ENCODE measurements at places on chromosomes 3 and 15.
A peak's percentile ranks its signal among the peaks of the same experiment; 100 is the strongest.

GRCh38 chr15:69478259-69478781 lies 25.7 kb downstream of the RPLP1 start:
- DNase-seq, result peak; percentile 45

DNA sequence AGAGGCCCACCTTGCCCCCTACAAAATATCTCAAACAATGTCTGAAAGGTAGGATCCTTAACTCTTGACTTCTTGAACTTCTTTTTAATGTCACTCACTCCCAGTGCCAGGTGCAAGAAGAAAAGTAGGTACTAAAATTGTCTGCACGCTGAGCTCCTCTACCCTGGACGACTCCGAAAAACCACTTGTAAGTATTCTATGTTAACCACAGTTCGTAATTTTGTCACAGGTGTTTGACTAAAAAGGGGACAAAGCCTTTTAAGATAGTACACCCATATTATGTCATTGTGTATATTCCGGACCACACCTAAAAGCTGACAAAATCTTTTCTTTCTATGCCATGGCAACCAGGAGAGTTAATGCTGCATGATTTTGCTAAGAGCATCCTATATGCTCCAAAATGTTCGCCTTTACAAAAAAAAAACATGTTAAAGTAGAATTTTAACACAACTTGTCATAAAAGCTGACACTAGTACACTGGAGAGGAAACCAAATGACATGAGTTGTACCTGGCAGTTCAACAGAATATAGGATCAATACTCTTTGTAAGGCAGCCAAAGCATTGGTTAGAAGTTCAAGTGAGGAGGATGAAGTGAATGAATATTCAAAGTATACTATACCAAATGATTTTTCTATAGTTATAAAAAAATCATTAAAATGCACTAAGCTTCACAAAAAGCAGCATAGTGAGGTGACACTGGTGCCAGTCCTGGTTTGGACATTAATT lies 210.5 kb downstream of the FOXP1 start:
- no peak for DNase-seq

DNA sequence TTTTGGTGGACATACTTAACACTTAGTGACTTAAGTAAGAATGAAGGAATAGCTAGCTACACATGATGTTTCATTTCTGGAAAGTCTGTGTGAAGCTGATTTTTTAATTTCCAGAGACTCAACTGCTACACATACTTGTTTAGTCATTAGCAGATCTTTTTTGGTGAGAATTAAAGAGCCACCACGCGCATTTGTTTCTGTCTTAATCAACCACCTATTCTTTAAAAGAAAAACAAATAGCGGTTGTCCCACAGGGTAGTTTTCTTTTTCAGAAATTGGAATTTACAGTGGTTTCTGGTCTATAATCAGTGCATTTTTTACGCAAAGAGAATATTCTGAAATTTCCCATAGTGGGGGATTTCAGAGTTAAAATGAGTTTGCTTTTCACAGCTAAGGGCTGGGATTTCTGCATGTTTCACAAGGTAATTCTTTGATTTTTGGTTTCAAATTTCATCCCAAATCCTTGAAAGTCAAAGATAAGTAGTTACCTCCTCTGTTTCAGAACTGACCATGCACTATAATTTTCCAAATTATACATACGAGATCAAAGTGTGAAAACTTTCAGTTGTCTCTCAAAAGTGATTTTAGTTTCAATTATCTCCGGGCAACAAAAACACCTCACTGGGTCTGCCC lies 631.0 kb upstream of the GRM7 start:
- DNase-seq, result no peak

DNA sequence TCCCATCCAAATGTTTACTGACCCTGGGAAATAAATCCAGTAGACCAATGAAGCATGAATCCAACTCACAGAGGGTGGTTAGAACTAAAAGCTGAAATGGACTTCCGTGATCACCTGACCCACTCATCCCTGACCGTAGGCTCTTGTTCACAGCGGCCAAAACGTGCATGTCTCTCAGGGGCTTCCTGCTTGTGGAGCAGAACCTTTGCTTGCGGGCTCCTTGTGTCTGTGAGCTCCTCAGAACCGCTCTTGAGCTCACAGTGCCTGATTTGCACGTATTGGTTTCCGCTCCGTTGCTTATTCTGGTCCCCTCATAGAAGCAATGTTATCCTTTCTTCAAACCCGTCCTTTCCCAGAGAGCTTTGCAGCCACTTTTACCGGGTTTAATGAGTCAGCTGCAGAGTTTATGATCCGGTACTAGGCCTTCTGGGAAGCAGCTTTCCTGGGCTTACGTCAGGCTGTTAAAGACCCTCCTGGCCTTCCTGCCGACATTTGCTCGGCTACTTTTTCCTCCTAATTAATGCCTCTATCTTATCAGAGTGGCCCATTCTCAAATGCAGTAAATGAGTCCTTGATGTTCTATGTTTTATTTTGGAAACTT lies 35.4 kb downstream of the LIPC start:
- no peak for DNase-seq

DNA sequence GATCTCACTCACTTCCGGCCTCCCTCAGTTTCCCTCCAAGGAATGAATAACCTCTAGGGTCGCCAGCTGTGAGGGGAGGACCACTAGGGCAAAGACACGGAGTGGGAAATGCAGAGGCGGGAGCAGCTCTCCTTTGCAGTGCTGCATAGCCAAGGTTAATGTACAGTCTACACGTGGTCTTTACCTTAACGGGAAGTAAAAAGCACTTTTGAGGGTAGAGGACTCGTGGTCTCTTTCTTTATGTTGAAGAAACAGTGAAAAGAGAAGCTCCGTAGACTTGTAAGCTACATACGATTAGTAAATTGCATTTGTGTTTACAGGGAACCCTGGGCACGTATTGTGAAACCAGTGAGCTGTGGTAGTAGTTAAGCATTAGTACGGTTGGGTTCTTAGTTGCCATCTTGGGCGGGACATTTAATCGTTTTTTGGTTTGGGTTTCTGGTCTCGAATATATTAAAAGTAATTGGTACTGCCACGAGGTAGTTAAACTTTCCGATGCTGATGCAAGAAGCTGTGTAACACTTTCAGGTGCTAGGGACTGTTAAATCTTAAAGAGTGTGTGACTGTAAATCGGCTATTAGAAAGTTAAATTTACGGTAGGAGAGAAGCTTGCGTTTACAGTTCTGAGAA lies 828 bp downstream of the U2SURP start:
- DNase-seq, result no peak

DNA sequence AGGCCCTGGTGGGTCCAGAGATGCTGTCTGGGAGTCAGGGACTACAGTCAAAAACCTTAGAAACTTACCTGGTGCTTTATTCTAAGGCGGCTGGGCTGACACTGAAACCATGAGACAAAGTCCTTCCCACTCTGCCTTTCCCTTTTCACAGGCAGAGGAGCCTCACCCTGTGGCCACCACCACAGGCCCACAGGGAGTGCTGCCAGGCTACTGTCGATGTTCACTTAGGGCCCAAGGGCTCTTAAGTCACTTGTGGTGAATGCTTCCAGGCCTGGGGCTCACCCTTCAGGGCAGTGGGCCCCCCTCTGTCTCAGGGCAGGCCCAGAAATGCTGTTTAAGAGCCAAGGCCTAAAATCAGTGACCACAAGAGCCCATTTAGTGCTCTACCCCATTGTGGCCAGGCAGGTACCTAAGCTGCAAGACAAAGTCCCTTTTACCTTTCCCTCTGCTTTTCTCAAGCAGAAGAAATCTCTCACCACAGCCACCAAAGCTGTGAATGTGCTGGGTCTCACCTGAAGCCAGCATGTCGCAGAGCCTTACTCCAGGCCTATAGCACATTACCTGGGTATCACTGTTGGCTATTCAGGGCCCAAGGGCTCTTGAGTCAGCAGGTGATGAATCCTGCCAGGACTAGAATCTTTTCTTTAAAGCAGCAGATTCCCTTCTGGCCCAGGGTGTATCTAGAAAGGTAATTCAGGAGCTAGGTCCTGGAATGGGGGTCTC lies 39.5 kb upstream of the GOLGA6B start:
- no peak for DNase-seq

DNA sequence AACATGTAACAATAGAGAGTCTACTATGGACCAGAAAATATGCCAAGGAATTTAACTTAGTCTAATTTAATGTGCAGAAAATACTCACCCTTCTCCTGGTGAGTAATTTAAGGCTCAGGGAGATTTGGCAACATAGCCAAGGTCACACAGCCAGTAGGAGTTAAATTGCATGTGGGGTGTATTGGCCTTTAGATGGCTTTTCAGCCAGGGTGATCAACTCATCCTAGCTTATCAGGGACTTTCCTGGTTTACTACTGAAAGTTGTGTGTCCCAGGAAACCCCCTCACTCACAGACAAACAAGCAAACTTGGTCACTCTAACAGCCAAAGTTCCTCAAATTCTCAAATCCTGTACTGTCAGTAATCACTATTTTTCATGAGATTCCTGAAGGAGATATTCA lies 2.6 kb upstream of the SLC9A9 start:
- DNase-seq, result no peak

DNA sequence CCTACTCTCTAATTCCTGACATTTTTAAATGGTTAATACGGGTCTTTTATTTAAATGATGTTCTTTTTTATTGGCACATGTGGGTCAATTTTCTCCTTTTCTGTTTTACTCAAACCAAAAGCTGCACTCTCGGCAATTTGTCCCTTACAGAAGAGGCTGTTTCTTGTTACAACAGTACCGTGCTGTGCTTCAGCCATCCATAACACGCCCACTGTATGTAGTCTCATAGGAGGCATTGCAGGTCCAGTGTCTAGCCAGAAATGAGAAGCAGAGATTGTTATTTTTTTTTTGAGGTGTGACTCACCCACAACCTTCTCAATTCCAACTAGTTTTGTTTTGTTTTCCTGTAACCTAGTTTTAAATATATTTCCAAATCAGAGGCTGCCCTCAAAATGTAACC lies 164.6 kb downstream of the GMNC start:
- DNase-seq, result no peak

DNA sequence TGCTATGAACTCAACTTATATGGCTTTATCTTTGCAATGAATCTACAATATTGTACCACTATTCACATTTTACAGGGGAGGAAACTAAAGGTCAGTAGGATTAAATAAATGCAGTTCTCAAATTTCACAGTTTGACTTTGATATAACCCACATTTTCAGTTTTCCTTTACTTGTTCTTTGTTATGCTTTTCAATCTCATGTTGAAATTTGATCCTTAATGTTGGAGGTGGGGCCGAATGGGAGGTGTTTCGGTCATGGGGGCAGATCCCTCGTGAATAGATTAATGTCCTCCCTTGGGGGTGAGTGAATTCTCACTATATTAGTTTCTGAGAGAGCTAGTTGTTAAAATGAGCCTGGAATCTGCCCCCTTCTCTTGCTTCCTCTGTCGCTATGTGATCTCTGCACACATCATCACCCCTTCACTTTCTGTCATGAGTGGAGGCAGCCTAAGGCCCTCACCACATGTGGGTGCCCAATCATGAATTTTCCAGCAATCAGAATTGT lies 44.7 kb downstream of the CD200 start:
- no peak for DNase-seq

DNA sequence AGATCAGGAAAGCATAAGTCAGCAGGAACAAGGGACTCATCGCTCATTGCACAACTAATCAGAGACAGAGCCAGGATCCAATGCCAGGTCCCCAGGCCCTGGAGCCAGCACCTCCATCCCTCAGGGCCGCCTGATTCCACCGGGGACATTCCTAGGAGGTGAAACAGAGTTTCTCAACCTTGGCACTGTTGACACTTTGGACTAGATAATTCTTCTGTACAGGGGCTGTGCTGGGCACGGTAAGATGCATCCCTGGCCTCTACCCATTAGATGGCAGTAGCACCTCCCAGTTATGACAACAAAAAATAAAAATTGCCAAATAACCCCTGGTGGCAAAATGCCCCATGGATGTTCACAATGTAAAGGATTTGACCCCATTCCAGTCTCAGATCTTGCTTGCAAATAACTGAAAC lies 127.7 kb downstream of the MTHFS start:
- DNase-seq, result no peak

DNA sequence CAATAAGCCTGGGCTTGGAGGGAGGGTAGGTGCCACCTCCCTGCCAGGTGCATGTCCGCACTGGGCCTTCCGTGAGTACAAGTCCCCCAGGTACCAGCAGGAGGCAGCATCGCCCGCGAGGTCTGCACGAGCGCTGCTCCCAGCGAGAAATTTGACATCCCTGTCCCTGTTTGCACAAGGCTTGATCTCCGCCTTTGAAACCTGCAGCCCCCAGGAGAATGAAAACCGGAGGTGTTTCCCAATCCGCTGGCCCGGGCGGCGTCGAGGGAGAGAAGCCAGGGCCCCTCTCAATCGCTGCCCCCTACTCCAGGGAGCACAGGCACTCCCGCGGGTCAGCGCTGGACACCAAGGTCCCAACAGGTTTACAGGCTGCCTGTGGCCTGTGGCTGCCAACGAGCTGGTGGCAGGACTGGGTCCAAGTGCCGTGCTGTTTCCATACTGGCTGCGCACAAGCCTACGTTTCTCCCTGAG lies 961 bp downstream of the HAPLN3 start:
- peak; percentile 91 for DNase-seq

GRCh38 chr3:172202797-172203196 lies 163.4 kb downstream of the FNDC3B start:
- DNase-seq, result no peak

DNA sequence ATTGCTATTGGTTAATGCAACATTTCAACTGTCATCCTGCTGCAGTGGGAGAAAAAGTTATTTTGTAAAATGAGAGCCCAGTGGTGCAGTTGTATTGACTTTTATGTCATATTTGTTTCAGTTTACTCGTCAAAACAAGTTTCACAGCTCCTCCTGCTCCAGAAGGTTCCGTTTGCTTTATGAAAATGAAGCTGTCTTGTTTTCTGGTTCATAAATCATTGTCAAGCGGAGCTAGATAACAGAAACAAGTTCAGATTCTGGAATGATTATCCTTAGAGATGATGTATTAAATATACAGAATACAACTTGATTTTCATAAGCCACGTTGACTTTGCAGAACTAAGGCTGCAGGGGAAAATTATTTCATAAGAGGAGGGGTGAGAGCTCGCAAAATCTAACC lies 970.5 kb upstream of the NR2F2 start:
- no peak for DNase-seq

- DNase-seq, result no peak
These were observed 66.4 kb downstream of the PTPRG start for GRCh38 chr3:61627768-61628185.

- no peak for DNase-seq
These were observed 221.5 kb downstream of the ULK4 start for GRCh38 chr3:41740374-41740886.

- DNase-seq, result no peak
These were observed 294.8 kb downstream of the PLCL2 start for GRCh38 chr3:17179381-17180205.

GRCh38 chr15:65841121-65841930 lies 28.0 kb upstream of the RAB11A start:
- DNase-seq, result no peak

DNA sequence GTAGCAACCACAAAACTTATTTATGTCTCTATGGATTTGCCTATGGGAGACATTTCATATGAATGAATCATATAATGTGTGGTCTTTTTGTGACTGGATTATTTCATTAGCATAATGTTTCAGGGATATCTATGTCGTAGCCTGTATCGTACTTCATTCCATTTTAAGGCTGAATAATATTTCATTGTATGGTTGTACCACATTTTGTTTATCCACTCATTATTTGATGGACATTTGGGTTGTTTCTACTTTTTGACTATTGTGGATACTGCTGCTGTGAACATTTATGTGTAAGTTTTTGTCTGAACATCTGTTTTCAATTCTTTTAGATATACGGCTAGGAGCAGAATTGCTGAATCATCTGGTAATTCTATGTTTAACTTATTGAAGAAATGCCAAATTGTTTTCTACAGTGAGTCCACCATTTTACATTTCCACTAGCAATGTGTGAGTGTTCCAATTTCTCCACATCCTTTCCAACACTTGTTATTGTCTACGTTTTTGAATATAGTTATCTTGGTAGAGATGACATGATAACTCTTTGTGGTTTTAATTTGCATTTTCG lies 134.4 kb upstream of the DAZL start:
- no peak for DNase-seq
